WTC11 (cell line): ENCODE measurements at places on chromosomes 7 and 10.

DNA sequence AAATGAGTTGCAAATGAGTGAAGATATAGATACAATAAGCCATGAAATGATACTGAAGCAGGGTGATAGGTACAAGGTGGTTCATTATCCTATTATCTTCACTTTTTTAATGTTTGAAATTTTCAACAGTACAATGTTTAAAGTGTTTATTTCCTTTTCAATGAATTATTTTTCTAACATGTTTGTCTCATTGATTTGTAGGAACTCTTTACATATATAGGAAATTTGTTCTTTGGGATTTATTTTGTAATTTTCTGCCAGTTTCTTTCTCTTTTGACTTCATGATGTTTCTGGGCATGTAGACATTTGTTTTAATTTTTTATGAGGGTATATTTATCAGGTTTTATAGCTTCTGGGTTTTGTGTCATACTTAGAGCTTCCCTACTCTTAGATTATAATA lies 108.9 kb downstream of the EXOC4 start:
- H3K4me1 ChIP-seq = peaks cover 29% of the 10 kb centered on the region
- H3K27me3 ChIP-seq = no peaks in the 10 kb centered on the region
- peaks cover 19% of the 10 kb centered on the region for H3K36me3 ChIP-seq
- DNase-seq = no peak
- H3K4me3 ChIP-seq = no peak overlapping the region
- no peak overlapping the region for H3K27ac ChIP-seq

GRCh38 chr10:12719365-12719764 lies 282.1 kb downstream of the CCDC3 start:
- DNase-seq = no peak
- no peaks in the 10 kb centered on the region for H3K36me3 ChIP-seq
- H3K4me3 ChIP-seq = no peak overlapping the region
- peaks cover 1% of the 10 kb centered on the region; the same call in 1 of the 2 replicates for H3K4me1 ChIP-seq
- no peak overlapping the region for H3K27ac ChIP-seq

- DNase-seq = no peak
- peak overlapping the region; percentile 99 for H3K27ac ChIP-seq
- H3K36me3 ChIP-seq = peaks cover 5% of the 10 kb centered on the region; the same call in 1 of the 2 replicates
- no peaks in the 10 kb centered on the region for H3K27me3 ChIP-seq
Observed at GRCh38 chr10:58269782-58270290, 874 bp downstream of the CISD1 start.

DNA sequence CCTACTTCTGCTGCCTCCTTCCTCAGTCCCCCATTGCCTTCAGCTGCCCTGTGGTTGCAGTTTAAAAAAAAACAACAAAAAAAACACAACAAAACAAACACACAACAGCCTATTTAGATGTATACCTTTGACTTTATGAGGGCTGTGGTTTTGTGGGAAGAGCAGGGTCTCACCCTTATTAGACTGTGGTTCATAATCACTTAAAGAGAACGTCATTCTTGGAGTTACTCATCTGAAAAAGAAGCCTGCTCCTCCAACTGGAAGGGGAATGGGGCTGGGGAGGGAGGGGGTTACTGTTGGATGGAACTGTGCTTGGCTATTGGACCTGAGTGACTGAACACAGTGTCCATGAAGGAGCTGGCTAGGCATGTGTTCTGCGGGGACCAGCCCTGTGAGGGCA lies 48.1 kb downstream of the SDK1 start:
- no peaks in the 10 kb centered on the region for H3K4me1 ChIP-seq
- no peaks in the 10 kb centered on the region for H3K36me3 ChIP-seq
- H3K27me3 ChIP-seq = no peaks in the 10 kb centered on the region
- DNase-seq = no peak

GRCh38 chr10:124676416-124677062 lies 67.6 kb downstream of the FAM53B start:
- DNase-seq = no peak
- peaks cover 20% of the 10 kb centered on the region for H3K36me3 ChIP-seq
- no peak overlapping the region for H3K4me3 ChIP-seq
- peak overlapping the region; percentile 42 for H3K27ac ChIP-seq
- H3K27me3 ChIP-seq = no peaks in the 10 kb centered on the region

- DNase-seq = no peak
- H3K4me1 ChIP-seq = peaks cover 12% of the 10 kb centered on the region
- no peak overlapping the region for H3K4me3 ChIP-seq
- H3K36me3 ChIP-seq = no peaks in the 10 kb centered on the region
- H3K27me3 ChIP-seq = peaks cover 13% of the 10 kb centered on the region
- H3K27ac ChIP-seq = no peak overlapping the region
Observed at GRCh38 chr10:25082276-25083204, 66.1 kb downstream of the THNSL1 start.

DNA sequence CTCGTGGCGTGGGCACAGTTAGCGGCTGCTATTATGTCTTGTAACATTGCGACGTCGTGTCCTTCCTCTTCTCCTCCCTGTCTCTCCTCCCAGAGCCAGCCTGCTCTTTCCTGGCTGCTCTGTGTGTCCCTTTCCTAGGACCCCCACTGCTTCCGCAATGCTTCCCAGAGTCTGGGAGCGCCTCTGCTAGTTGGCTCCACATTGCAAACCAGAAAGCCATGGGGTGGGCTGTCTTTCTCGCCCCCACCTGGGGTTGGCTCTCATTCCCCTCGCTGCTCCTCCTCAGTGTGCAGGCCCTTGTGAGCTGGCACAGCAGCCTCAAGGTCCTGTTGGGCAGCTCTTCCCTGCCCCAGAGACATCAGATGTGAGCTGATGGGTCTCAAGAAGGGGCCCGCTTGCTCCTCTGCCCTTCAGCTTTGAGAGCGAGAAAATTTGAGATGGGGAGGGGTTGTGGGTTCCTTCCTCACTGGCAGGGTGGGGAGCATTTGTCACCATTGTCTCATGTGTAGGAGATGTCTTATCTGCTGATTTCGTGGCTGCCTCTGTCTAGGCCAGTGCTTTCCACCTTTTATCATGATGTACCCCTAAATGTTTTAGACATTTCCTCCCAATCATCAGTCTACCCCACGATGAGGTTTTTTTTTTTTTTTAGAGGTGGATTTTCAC lies 3.3 kb downstream of the ADAMTS14 start:
- no peak for DNase-seq
- peaks cover 19% of the 10 kb centered on the region for H3K4me1 ChIP-seq
- no peak overlapping the region for H3K27ac ChIP-seq
- no peak overlapping the region for H3K4me3 ChIP-seq
- peaks cover 25% of the 10 kb centered on the region for H3K27me3 ChIP-seq

DNA sequence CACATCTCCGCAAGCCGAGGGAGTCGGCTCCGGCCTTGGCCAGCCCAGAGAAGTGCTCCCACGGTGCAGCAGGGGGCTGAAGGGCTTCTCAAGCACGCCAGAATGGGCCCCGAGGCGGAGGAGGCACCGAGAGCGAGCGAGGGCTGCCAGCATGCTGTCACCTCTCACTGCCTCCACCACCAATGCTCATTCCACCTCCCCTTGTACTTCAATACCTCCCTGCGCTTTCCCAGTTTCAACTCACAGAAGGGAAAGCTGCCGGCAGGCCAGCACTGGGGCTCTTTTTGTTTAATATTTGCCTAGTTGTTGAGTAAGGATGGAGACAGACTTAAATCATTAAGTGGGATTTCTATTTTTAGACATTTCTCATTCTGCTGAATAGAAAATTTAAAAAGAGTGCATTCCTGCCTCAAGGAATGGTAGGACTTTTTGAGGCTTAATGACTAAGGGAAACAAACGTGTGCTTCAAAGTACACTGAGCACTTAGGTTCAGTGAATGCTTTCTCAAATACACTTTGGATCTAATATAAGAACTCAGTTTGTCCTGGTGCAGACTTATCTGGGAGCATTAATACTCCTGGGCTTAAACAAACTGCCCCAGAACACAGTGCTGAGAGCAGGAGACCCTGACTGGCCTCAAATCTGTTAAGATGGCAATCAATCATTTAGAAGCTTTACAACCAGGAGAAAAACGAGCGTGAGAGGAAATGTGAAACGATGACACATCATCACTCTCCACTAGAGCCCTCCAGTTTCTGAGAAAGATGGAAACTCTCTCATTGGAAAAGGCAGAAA lies 131.2 kb downstream of the RALA start:
- no peak overlapping the region for H3K4me3 ChIP-seq
- peaks cover 34% of the 10 kb centered on the region for H3K36me3 ChIP-seq
- H3K4me1 ChIP-seq = peaks cover 27% of the 10 kb centered on the region
- peaks cover 10% of the 10 kb centered on the region for H3K27me3 ChIP-seq
- H3K27ac ChIP-seq = peak overlapping the region; percentile 71
- peak; percentile 30 for DNase-seq

- 0 out of 2 replicates have a peak, but pooled peaks cover 4% of the 10 kb centered on the region for H3K36me3 ChIP-seq
- H3K4me1 ChIP-seq = peaks cover 17% of the 10 kb centered on the region
- H3K27me3 ChIP-seq = no peaks in the 10 kb centered on the region
- no peak overlapping the region for H3K27ac ChIP-seq
- no peak overlapping the region for H3K4me3 ChIP-seq
- no peak for DNase-seq
Observed at GRCh38 chr7:36591636-36592035, 132.7 kb downstream of the AOAH start.

- no peak for DNase-seq
- H3K4me1 ChIP-seq = peaks cover 36% of the 10 kb centered on the region
- peaks cover 17% of the 10 kb centered on the region for H3K27me3 ChIP-seq
- no peaks in the 10 kb centered on the region for H3K36me3 ChIP-seq
- peak overlapping the region; percentile 54 for H3K4me3 ChIP-seq
Observed at GRCh38 chr10:484925-485661, 204.4 kb downstream of the DIP2C start.

DNA sequence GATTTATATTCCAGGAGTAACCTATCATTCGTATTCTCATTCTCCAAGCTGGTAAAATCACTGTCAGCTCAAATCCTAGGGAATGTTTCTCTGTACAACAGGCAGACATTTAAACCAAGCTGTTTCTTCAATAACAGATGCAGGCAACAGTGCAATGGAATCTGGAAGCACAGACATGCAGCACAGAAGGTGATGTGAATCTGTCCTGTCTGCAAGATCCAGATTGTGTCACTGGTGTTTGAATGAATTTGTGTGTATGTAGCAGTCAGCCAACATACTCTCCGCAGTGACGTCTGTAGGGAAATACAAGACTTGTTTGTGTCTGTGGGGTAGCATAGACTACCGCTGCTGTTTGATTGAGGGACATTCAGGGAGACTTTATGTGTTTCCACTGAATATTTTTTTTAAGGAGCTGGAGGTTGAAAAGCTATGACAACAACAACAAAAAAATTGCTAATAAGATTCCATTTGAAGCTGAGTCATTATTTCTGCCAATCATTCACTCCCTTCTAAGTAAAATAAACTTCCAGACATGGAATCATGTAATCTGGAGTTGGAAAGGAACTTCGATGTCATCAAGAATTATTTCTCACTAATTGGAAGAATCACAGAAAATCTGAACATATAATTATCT lies 122.9 kb upstream of the MYO3A start:
- DNase-seq = no peak
- no peak overlapping the region for H3K27ac ChIP-seq
- H3K27me3 ChIP-seq = no peaks in the 10 kb centered on the region

DNA sequence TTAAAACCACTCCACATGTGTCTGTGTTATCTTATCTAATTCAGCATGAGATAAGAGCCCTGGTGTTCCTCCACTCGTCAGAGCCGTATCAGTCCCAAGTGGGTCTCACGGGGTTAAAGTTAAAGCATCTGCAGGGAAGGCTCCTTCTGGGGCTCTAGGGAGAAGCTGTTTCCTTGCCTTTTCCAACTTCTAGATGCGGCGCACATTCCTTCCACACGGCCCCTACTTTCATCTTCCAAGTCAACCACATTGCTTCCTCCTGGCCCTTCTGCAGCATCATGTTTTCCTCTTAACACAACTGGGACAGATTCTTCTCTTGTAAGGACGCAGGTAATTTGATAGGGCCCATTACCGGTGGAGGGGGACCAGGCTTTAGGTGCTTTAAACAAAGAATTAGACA lies 620.1 kb upstream of the DPP6 start:
- no peak for DNase-seq
- H3K27ac ChIP-seq = no peak overlapping the region
- peaks cover 11% of the 10 kb centered on the region for H3K27me3 ChIP-seq
- H3K36me3 ChIP-seq = peaks cover 76% of the 10 kb centered on the region
- no peaks in the 10 kb centered on the region for H3K4me1 ChIP-seq
